ENCODE measurements at places on chromosomes 6 and 20. TPM values are rescaled to one million over a fixed set of nuclear protein-coding genes. Genes with fewer than 3 reads are reported as not detected.
A peak's percentile ranks its signal among the peaks of the same experiment; 100 is the strongest.

Gene KCNK16
- not detected for total RNA-seq

Gene SLC52A3
- not detected for total RNA-seq

Gene TAAR2
- total RNA-seq = not detected

Gene ERVFRD-1
- not detected for total RNA-seq

Gene AGPAT4
- total RNA-seq = 3.1 TPM

Gene TRIM15
- not detected for total RNA-seq

DNA sequence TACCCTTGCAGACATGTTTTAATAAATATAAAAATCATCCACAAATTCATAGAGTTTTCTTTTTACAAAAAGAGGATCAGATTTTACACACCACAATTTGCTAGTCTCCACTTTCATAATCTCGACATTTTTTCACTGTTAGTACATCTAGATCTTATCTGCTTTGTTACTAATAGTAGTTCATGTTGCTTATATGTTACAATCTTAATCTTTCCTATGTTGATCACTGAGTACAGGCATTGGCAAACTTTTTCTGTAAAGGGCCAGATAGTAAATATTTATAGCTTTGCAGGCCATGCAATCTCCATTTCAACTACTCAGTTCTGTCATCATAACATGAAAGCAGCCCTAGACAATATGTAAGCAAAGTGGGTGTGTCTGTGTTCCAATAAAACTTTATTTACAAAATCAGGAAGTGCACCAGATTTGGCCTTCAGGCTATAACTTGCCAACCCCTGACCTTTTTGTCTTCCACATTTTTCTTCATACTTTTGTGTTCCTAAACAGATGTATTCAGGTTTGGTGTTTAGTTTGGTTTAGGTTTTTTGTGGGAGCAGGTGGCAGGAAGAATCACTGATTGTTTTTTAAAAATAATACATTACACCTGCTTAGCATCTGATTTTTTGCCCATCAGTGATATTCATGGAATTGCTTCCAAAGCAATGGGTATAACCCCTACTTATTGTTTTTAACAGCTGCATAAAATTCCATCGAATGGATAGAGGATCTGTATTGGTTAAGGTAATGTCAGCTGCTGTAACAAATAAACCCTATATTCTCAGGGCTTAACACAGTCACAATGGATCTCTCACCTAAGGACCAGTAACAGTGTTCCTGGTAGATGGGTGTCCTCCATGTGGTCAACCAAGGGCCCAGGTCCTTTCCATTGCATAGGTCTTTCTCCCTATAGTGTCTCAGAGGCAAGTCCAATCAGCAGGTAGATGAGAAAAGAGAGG lies 61.2 kb downstream of the EYA2 start:
- no peak overlapping the region for H3K27ac ChIP-seq
- H3K27me3 ChIP-seq = peaks cover 4% of the 10 kb centered on the region
- H3K36me3 ChIP-seq = no peaks in the 10 kb centered on the region
- H3K4me1 ChIP-seq = no peaks in the 10 kb centered on the region

DNA sequence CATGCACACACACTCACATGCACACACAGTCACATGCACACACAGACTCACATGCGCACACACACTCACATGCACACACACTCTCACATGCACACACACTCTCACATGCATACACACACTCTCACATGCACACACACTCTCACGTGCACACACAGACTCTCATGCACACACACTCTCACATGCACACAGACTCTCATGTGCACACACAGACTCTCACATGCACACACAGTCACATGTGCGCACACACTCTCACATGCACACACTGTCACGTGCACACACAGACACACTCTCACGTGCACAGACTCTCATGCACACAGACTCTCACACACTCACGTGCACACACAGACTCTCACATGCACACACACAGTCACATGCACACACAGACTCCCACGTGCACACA lies 36.6 kb upstream of the VSX1 start:
- no peak overlapping the region for H3K4me3 ChIP-seq
- no peaks in the 10 kb centered on the region for H3K36me3 ChIP-seq
- H3K4me1 ChIP-seq = no peaks in the 10 kb centered on the region
- no peak overlapping the region for H3K27ac ChIP-seq
- H3K27me3 ChIP-seq = peaks cover 19% of the 10 kb centered on the region

GRCh38 chr20:63217706-63218105 lies 1.8 kb upstream of the YTHDF1 start:
- H3K36me3 ChIP-seq = peaks cover 23% of the 10 kb centered on the region
- H3K4me1 ChIP-seq = peaks cover 32% of the 10 kb centered on the region
- H3K4me3 ChIP-seq = no peak overlapping the region
- H3K27me3 ChIP-seq = no peaks in the 10 kb centered on the region
- DNase-seq = no peak

GRCh38 chr6:130381012-130381411 lies 15.2 kb downstream of the TMEM200A start:
- H3K27me3 ChIP-seq = no peaks in the 10 kb centered on the region
- no peak overlapping the region for H3K4me3 ChIP-seq
- peak overlapping the region; percentile 66 for H3K27ac ChIP-seq
- H3K4me1 ChIP-seq = peaks cover 30% of the 10 kb centered on the region
- no peak for DNase-seq

GRCh38 chr20:58229198-58229798 lies 845 bp upstream of the ANKRD60 start:
- peaks cover 6% of the 10 kb centered on the region for H3K36me3 ChIP-seq
- no peak for DNase-seq
- no peak overlapping the region for H3K27ac ChIP-seq
- peaks cover 57% of the 10 kb centered on the region for H3K27me3 ChIP-seq
- H3K4me1 ChIP-seq = peaks cover 8% of the 10 kb centered on the region

- H3K4me3 ChIP-seq = no peak overlapping the region
- DNase-seq = no peak
- no peak overlapping the region for H3K27ac ChIP-seq
- no peaks in the 10 kb centered on the region for H3K4me1 ChIP-seq
- H3K36me3 ChIP-seq = no peaks in the 10 kb centered on the region
These were observed 175.8 kb upstream of the ARID1B start for GRCh38 chr6:156601152-156602065.

DNA sequence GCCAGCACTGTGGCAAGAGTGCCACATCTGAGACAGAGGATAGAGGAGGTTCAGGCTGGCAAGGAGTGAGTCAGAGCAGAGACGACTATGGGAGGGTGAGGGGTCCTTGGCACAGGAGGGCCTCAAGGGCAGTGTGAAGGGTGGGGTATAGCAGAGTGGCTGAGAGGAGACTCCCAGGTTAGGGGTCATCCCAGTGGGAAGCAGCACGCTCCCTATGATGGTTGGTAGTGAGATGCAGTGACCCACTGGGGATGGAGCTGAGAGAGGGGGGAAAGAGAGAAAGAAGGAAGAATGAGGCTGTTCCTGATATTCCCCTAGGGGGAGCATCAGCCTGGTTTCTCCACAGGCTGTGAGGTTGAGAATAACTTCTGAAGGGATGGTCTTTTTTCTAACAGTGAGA lies 97.3 kb downstream of the INSM1 start:
- no peak for DNase-seq
- H3K4me3 ChIP-seq = no peak overlapping the region
- H3K27ac ChIP-seq = no peak overlapping the region
- H3K4me1 ChIP-seq = peaks cover 19% of the 10 kb centered on the region
- H3K27me3 ChIP-seq = peaks cover 37% of the 10 kb centered on the region

- no peak for DNase-seq
- H3K27me3 ChIP-seq = peaks cover 56% of the 10 kb centered on the region
- H3K4me3 ChIP-seq = no peak overlapping the region
- peaks cover 20% of the 10 kb centered on the region for H3K4me1 ChIP-seq
- peak overlapping the region; percentile 15 for H3K27ac ChIP-seq
These were observed 85.0 kb downstream of the TMEM242 start for GRCh38 chr6:157238346-157238745.

GRCh38 chr20:8128291-8129060 lies 3.6 kb upstream of the PLCB1 start:
- H3K4me1 ChIP-seq = peaks cover 27% of the 10 kb centered on the region
- DNase-seq = no peak
- no peaks in the 10 kb centered on the region for H3K36me3 ChIP-seq
- peaks cover 72% of the 10 kb centered on the region for H3K27me3 ChIP-seq

DNA sequence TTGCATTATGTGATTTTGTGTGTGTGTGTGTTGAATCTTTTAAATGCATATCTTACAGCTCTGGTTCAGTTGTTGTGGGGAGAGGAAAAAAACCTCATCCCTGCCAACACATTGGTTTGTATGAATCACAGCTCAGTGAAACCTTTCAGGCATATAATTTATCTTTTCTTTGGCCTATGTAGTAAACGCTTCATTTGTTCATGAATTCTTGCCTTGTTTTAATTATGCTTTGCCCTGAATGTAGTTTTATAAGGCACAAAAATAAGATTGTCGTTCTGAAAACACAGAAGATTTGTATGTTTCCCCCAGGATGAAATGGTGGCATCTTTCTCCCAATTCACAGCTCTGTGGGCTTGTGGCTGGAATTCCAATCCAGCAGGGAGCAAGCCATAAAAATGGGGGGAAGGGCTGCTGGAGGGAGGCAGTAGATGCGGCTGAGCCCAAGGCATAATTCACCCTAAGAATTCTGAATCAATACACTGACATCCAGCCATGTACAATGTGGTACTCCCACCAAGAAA lies 45.1 kb downstream of the BCAS1 start:
- H3K27ac ChIP-seq = no peak overlapping the region
- H3K36me3 ChIP-seq = no peaks in the 10 kb centered on the region
- peaks cover 10% of the 10 kb centered on the region for H3K27me3 ChIP-seq
- H3K4me3 ChIP-seq = no peak overlapping the region
- no peaks in the 10 kb centered on the region for H3K4me1 ChIP-seq
- DNase-seq = no peak

- H3K4me3 ChIP-seq = no peak overlapping the region
- no peak for DNase-seq
- no peak overlapping the region for H3K27ac ChIP-seq
- no peaks in the 10 kb centered on the region for H3K4me1 ChIP-seq
- H3K36me3 ChIP-seq = no peaks in the 10 kb centered on the region
These were observed 159.6 kb upstream of the FLRT3 start for GRCh38 chr20:14497004-14497403.

- H3K4me3 ChIP-seq = no peak overlapping the region
- no peak for DNase-seq
- H3K36me3 ChIP-seq = no peaks in the 10 kb centered on the region
These were observed 258.6 kb downstream of the LAMA2 start for GRCh38 chr6:129141499-129141898.

DNA sequence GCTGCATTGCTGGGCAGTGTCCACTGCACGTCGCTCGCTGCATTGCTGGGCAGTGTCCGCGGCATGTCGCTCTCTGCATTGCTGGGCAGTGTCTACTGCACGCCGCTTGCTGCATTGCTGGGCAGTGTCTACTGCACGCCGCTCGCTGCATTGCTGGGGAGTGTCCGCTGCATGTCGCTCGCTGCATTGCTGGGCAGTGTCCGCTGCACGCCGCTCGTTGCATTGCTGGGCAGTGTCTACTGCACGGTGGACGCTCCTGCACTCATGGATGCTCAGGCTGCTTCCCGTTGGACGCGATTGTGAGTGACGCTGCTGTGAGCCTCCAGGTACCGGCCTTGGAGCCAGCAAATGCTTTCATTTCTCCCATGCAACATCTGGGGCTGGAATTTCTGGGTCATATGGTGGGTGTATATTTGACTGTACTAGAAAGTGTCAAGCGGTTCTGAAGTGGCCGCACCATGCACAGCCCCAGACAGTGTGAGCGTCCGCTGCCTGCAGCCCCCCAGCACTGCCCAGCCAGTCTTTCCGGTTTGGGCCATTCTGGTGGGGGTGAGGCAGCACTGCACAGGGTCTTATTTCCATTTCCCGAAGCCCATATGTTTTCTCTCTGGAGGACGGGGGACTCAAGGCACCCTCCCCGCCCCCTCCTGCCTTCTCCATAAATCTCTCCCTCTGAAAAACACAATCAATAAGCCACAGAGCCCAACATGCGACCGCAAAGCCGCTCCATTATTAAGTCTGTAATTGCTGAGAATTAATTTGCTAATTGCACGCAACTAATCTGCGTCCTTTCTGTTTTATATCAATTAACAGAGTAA lies 97.4 kb downstream of the YTHDF1 start:
- no peak overlapping the region for H3K4me3 ChIP-seq
- H3K27me3 ChIP-seq = peaks cover 17% of the 10 kb centered on the region
- no peak overlapping the region for H3K27ac ChIP-seq

- peak overlapping the region; percentile 36 for H3K4me3 ChIP-seq
- no peak overlapping the region for H3K27ac ChIP-seq
- peak; percentile 68 for DNase-seq
- H3K36me3 ChIP-seq = peaks cover 34% of the 10 kb centered on the region
- H3K4me1 ChIP-seq = peaks cover 4% of the 10 kb centered on the region
- H3K27me3 ChIP-seq = no peaks in the 10 kb centered on the region
These were observed 107.4 kb upstream of the TAB2 start for GRCh38 chr6:149209871-149210775.

GRCh38 chr6:141326925-141327324 lies 805.8 kb upstream of the GJE1 start:
- H3K27ac ChIP-seq = peak overlapping the region; percentile 66
- H3K36me3 ChIP-seq = no peaks in the 10 kb centered on the region
- H3K27me3 ChIP-seq = no peaks in the 10 kb centered on the region
- peaks cover 7% of the 10 kb centered on the region for H3K4me1 ChIP-seq
- H3K4me3 ChIP-seq = peak overlapping the region; percentile 41

- no peak for DNase-seq
- H3K36me3 ChIP-seq = no peaks in the 10 kb centered on the region
- H3K27me3 ChIP-seq = no peaks in the 10 kb centered on the region
- H3K4me1 ChIP-seq = no peaks in the 10 kb centered on the region
These were observed 453.0 kb downstream of the LMBRD1 start for GRCh38 chr6:69343851-69344250.

DNA sequence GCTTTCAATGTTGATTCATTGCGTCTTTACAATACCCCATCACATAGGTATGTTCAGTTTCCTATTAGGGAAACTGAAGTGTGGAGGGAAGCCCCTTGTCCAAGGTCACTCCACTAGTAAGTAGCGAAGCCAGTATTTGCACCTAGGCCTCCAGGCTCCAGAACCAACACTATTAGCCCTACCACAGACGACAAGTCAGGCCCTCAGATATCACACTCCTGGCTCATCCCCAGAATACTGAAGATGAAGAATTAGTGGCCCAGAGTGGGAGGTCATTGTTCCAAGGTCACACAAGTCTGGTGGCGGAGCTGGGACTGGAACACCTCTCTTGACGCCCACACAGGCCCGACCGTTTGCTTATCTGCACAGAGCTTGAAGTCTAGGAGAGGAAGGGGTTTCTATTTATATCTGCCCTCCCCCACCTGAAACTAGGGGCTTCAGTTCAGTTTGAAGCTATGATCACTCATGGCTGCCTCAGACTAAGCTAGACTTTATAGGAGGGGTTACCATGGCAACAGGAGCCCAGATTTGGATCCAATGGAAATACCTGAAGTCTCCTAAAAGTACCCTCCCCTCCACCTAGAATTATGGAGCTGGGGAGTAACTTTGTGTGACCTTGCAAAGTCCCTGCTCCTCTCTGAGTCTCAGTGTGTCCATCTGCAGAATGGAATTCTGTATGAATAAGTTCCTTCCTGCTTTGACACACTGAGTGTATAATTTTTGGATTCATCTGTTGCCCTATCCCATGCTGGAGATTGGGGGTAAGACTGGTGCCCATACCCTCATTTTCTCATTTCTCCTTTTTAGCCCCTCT lies 2.2 kb downstream of the SNTA1 start:
- peaks cover 17% of the 10 kb centered on the region for H3K4me1 ChIP-seq
- no peak for DNase-seq
- no peak overlapping the region for H3K4me3 ChIP-seq
- no peak overlapping the region for H3K27ac ChIP-seq
- no peaks in the 10 kb centered on the region for H3K36me3 ChIP-seq

- H3K27ac ChIP-seq = no peak overlapping the region
- peaks cover 9% of the 10 kb centered on the region for H3K4me1 ChIP-seq
- H3K27me3 ChIP-seq = peaks cover 20% of the 10 kb centered on the region
- H3K4me3 ChIP-seq = no peak overlapping the region
- no peak for DNase-seq
- peaks cover 14% of the 10 kb centered on the region for H3K36me3 ChIP-seq
These were observed 2.9 kb upstream of the PPDPF start for GRCh38 chr20:63517376-63518309.
